Activated naive CD4-positive, alpha-beta T cell treated with anti-CD3 and anti-CD28 coated beads for 36 hours (primary cell): ENCODE measurements at places on chromosomes 12 and 14. TPM values are rescaled to one million over a fixed set of nuclear protein-coding genes. Genes with fewer than 3 reads are reported as not detected.

DDX54 gene
- 114 TPM for total RNA-seq

- no peak for DNase-seq
These were observed 448.2 kb upstream of the TBX3 start for GRCh38 chr12:115132145-115132544.

MPHOSPH9 gene
- total RNA-seq = 111 TPM

PIANP gene
- 0.27 TPM for total RNA-seq

- DNase-seq = peak; percentile 39
These were observed 1.6 kb upstream of the ATP2B1 start for GRCh38 chr12:89709995-89710872.

DNA sequence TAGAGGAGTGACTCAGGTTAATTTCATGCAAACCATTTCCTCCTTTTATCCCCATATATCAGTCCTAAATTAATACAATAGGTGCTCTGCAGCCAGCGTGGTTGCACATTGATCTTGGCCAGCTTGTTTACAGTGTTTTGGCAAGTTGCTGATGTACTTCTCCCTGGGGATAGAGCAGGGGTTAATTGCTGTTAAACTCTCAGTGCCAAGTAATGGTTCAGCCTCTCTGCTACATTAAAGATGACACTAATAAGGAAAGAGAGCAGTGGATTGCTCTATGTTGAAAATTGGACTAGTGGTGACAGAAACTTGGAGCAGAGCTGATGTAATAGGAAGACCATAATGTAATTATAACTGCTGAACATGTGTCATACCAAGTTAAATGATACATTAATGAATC, 717.5 kb downstream of the RERGL start:
- no peak for DNase-seq

DNA sequence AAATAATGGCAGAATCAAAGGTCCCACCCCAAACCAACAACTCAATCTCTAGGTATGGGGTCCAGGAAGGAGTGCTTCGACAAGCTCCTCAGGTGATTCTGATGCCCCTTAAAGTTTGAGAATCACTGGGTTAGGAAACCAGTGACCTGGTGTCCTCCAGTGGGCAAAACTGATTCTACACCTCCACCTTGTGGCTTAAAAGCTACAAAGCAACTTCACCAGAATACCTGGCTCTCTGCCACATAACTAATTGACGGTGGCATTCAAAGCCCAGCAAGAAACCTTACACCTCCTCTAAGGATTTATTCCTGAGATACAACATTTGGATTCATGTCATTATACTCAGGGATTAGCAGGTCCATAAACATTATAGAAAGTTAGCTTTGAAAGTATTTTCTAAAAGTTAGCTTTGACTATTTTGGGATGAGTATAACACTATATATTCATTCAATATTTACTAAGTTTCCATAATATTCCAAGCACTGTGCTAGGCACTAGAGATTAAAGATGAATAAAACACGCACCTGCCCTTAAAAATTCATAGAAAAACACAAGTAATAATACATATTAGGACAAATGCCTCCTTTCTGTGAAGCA, 45.4 kb downstream of the DCAF5 start:
- DNase-seq = peak; percentile 48
